ENCODE measurements at places on chromosomes 1 and 21.

GRCh38 chr1:109806733-109807400 is 43.1 kb upstream of the EPS8L3 start:
- DNase-seq, result no peak

DNA sequence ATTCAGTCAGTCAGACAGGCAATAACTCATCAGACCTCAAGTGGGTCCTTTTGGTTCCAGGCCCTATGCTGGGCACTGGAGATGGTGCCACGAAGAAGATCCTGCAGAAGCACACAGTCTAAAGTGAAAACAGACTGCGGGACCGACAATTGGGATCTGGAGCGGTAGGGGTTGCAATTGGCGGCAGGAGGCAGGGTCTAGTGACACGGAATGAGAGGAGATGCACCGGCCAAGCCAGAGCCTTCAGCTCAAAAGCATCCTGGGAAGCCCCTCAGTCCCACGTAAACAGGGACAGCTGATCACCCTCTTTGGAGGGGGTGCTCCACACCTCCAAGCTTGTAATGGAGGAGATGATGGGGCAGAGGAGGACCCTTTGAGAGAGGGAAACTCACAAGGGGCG is 56.2 kb downstream of the KLHDC7A start:
- DNase-seq, result no peak

DNA sequence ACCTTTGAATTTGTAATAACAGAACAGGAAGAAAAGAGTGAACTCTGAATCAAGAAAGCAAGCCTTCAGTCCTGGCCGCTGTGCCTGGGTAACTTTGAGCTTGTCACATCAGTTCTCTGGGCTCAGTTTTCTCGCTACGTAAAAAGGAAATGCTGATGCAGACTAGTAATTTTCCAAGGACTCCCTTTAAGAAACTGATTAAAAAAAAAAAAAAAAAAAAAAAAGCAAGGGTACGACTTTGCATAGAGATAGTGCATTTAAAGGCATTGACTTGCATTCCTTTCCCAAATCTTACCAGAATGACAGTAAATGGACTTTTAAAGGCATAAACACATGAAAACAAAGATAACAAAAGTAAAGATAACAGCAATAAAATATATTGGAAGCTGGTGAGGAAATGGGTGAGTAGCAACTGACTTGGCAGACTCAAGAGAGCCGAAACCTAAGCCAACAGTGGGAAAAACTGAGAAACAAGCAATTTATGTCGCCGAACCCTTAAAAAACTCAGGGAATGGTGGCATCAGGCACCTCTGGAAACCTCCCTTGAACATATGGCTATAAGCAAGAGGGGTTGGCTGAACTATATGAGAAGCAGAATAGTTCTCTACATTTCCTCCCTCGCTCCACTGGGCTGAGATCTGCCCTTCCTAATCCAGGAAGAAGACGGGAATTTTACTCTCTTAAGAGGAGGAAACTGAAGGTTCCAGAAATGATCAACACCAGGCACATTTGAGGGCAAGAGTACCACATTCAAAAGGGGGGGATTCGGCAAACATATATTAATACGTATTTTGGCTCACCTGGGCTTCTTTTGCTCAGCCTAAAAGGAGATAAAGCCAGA is 189.2 kb downstream of the CDC7 start:
- no peak for DNase-seq

- DNase-seq, result no peak
These were observed 357.8 kb upstream of the SGIP1 start for GRCh38 chr1:66176012-66176715.

GRCh38 chr1:43069461-43070050 is 102.5 kb downstream of the EBNA1BP2 start:
- DNase-seq, result no peak

GRCh38 chr1:21294266-21294989 is 4.2 kb upstream of the ECE1 start:
- no peak for DNase-seq

- DNase-seq, result no peak
These were observed 45.3 kb upstream of the EDN2 start for GRCh38 chr1:41529621-41530395.

GRCh38 chr1:27576806-27577227 is 27.1 kb downstream of the AHDC1 start:
- no peak for DNase-seq

DNA sequence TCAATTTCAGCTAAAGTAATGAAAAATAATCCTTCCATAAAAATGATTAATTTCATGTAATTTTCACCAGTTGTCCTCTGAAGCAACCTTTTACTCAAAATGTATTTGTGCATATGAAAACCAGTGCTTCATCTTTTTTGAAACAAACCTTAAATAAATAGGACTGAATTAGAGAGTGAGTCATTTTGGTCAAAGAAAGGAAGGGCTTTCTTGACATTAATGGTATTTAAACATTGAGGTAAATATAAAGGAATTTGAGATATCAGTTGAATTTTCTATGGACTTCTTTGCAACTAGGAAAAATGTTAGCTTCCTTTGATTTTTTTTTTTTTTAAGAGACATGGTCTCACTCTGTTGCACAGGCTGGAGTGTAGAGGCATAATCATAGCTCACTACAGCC is 38.7 kb downstream of the SNX7 start:
- DNase-seq, result no peak

DNA sequence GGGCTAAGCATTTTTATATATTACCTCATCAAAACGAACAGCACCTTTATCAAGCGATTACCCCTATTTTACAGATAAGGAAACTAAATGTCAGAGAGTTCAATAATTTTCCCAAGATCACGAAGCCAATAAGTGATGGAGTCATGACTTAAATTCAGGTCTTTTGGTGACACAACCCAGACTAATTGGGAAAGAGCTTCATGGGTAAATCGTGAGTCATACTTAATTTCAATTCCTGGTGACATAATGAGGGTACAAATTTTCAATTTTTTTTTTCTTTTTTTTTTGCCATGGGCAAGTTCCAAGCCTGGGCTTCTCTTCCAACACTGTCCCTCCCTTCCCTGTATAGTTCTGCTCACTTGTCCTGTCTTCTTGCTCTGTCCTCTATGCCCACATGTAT is 30.1 kb upstream of the IL10 start:
- DNase-seq, result no peak
